NCI-H1105 (cell line): ENCODE measurements at places on chromosomes 16 and 17.

DNA sequence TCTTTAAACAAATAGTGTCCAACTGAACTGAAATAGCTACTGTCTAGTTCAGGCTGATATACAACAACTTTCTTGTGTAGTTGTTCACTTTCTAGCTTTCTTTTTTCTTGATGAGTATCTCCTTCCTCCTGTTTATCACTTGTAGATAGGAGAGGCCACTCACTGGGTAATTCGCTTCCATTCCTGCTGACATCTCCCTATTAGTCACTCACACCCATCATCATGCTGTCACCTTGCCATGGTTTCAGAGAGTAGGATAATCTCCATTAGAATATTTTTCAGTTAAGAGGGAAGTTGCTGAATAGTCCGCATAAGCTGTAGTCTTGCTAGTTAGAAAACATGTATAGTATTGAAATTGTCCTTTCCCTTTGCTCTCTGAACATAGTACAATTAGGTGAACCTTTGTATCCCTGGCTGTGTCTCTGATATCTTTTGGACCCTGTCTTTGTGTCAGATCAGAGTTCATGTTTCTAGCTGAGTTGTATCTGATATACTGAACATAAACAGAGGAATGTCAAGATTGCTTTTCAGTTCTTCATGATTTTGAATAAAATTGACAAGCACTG lies 64.4 kb upstream of the RASL10B start:
- no peak for DNase-seq

DNA sequence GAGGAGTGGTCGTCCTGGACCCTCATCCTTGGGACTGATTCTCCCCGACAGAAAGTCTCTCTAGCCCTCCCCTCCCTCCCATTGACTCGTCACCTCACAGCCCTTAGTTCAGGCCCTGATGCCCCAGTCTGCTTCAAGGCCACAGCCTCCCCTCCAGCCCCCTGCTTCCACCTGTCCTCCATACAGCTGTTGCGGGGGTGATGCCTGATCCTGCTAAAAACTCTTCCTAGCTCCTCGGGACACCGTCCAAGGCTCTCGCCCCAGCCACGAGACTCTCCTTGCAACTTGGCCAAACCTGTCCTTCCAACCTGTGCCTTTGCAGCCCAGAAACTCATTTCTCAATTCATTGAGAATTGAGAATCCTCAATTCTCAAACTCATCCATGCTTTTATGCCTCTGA lies 6.8 kb downstream of the STAC2 start:
- no peak for DNase-seq

GRCh38 chr16:49665482-49666230 lies 190.3 kb downstream of the ZNF423 start:
- no peak for DNase-seq

GRCh38 chr17:43416998-43417890 lies 18.5 kb downstream of the ARL4D start:
- peak; percentile 5 for DNase-seq

DNA sequence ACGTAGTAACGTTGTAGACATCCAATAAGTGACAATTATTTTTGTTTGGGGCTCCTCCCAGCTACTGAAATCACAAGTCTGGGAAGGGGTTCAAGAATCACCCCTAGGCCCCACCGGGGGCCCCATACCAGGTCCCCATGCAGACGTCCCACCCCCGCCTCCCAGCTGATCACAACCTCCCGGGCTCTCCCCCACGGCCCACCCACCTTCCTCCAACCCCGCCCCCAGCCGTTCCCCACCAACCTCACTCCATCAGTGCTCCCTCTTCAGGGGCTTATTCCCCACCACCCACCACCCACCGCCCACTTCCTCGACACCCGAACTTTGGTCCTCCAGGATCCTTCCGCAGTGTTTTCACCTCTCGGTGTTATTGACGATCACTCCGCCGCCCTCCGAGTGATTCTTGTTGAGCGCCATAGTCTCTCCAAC lies 240 bp downstream of the WBP2 start:
- DNase-seq = no peak
